ENCODE measurements at places on chromosomes 3 and 15. TPM values are rescaled to one million over a fixed set of nuclear protein-coding genes. Genes with fewer than 3 reads are reported as not detected.

OR5K2 gene
- not detected for total RNA-seq

RTP4 gene
- total RNA-seq: 2.0 TPM

GABRA5 gene
- total RNA-seq: 0.14 TPM

GOLGA8H gene
- total RNA-seq: 0.14 TPM

NDN gene
- 41.5 TPM for total RNA-seq

SKOR1 gene
- total RNA-seq: 0.09 TPM
